ENCODE measurements at places on chromosomes 6 and 20.

DNA sequence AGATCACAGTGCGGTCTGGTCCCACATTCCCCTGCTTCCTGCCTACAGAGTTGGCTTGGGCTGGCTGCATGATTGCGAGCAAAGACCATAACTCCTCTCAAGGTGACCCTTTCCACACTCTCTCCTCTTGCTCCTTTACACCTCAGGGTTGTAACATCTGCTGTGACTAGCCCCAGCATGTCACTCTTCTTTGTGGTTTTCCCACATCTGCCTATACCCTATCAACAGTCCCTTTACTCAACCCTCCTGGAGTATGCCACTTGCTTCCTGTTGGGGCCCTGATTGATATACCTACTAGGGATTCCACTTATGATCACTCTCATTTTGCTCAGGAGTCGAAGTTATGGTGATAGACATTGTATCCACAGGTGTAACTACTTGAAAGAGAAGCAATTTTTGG lies 58.9 kb upstream of the SGK1 start:
- no peak for DNase-seq

DNA sequence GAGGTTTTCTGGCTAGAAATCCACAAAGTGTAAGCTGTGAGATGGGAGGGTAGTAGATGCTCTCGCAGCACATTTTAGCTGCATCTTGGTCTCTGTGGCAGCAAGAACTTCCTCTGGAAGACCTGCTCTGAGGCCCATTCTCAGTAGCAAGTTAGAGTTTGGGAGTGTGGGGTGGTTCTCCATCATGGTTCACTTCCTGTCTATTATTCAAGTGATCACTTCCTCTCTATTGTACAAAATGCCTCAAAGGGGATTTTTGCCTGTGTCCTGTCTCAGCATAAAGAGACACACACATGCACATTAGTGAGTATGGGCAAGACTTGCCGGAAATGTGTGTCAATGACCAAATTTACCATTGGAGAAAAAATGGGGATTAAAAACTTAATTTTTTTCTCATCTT lies 42.5 kb downstream of the LYRM2 start:
- no peak for DNase-seq

DNA sequence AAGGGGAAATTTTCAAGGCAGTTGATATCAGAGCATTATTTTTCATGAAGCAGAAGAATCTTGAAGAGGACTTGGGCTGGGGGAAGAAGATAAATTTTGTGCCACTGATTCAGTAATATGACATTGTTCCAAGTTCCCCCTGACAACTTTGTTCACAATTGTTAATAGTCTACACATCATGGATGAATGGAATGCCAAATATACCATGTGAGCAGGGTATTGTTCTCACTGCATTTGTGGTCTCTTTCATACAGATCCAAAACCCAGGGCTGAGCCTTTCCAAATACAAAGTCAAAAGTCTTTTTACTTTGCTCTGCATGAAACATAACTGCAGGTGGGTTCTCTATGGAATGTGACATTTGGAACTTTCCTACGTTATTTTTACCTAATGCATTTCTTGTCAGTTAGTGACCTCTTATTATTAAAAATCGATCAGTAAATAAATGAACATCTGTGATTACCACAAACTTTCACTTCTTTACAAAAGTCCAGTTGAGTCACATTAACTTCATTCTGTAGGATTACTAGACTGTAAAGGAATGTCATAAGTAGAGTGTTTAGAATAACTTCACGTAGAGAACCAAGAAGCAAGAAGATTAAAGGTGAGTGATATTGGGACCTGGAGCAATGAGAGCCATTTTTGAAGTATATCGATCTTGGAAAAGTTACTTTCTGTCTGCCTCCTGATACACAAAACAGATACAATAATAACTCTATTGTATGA lies 100.9 kb downstream of the RCAN2 start:
- no peak for DNase-seq

- DNase-seq, result no peak
Measured at GRCh38 chr20:60177080-60177479, 218.9 kb downstream of the CDH26 start.

- DNase-seq, result no peak
Measured at GRCh38 chr6:6052216-6052615, 45.5 kb upstream of the NRN1 start.

DNA sequence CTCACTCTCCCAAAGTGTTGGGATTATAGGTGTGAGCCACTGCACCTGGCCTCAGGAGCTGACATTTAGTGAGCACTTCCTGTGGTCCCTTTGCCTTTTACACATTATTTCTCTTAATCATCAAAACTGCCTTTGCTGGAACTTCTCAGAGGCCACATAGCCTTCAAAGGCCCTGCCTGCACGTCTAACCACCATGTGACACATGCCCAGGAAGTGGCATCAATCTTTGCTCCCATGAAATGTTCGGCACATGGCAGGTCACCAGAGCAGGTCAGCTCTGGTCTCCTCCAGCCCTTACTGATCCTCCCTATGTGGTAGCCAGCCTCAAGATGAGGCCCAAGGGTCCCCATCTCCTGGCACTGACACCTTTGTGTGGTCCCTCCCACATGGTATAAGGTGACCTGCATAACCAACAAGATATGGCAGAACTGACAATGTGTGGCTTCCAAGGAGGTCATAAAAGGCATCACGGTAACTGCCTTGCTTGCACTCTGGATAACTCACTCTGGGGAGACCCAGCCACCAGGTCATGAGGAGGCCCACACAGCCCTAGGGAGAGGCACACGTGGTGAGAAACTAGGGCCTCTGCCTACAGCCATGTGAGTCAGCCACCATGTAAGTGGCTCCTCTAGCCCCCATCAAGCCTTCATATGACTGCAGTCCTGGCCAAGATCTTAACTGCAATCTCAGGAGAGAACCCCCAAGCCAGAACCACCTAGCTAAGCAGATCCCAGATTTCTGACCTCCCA lies 28.8 kb upstream of the HMGA1 start:
- DNase-seq, result no peak

DNA sequence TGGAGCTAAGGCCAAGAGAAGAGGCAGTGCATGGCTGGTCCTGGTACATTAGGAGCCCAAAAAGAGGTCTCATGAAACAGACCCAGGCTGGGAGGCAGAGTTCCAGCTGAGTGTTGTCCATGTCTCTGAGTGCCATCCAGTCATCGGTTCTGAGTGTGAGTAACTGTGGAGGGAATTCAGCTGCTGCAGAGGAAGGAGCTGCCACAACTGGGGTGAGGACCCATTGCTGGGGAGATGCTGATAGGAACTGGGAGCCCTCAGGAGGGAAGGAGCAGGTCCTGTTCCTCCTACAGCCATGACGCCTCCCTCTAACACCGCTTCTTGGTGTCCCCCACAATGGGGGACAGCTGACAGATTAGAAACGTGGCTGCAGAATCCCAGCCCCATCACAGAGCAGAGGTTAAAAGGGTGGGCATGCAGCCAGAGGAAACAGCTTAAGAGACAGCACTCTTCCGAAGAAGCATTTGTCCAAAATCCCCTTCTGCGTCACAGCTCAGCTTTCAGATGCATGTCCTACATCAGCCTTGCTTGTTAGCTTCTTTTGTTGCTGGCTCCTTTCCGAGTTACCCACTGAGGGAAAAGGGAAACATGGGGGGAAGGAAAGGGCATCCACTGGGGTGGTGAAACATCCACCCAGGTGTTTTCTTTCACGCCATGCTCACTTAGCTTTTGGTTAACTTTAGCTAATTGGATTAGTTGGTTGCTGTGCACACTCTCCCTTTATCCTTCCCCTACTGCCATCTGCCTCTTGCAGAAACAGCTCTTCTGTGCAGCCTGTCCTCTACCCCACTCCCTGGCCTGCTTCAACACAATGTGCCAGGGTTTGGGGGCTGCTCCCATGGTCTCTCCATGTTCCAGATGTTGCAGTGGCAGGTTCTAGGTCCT lies 239.2 kb downstream of the SYNDIG1 start:
- peak; percentile 80 for DNase-seq

- no peak for DNase-seq
Measured at GRCh38 chr20:59028812-59029211, 3.3 kb downstream of the ATP5F1E start.

GRCh38 chr6:148984531-148985056 lies 237.8 kb downstream of the UST start:
- DNase-seq, result no peak

GRCh38 chr20:47758517-47759450 lies 26.5 kb downstream of the SULF2 start:
- no peak for DNase-seq

- no peak for DNase-seq
Measured at GRCh38 chr6:78528926-78529325, 338.4 kb upstream of the IRAK1BP1 start.

GRCh38 chr6:33278392-33278741 lies 1.4 kb downstream of the B3GALT4 start:
- no peak for DNase-seq
